ENCODE measurements at places on chromosomes 13 and 19.

DNA sequence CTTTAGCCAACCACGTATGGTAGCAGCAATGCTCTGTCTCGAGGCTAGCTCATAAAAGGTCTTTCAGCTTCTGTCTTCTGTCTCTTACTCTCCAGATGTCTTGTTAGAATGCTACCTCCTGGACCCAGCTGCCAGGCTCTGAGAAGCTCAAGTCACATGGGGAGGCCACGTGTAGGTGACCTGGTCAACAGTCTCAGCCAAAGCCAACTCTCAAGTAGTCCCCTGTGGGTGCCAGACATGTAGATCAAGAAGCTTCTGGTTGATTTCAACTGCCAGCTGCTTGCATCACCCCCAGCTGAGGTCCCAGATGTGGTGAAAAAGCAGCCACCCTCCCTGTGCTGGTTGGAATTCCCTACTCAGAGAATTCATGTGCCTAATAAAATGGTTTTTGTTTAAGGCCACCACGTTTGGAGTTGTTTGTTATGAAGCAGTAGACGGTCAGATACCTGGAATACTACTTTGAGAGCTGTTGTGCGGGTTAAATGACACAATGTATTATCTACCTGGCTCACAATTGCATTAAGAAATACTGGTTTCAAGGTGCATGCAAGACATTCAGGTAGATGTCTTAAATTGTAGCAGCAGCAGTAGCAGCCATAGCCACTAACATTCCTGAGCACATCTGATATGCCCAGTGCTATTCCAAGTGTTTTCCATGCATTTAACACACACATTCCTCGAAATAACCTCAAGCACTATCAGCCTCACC, 131.0 kb upstream of the RFC3 start:
- DNase-seq, result no peak

- DNase-seq, result peak; percentile 54
These were observed at the start of the genes PRDX2 and THSD8 for GRCh38 chr19:12801466-12802266. TSS of gene PRDX2 (minus strand) at chr19:12801800. CDS start at chr19:12801261, 539 bp downstream. TSS of gene THSD8 (plus strand) at chr19:12802069. CDS start at chr19:12802072, 3 bp downstream.

DNA sequence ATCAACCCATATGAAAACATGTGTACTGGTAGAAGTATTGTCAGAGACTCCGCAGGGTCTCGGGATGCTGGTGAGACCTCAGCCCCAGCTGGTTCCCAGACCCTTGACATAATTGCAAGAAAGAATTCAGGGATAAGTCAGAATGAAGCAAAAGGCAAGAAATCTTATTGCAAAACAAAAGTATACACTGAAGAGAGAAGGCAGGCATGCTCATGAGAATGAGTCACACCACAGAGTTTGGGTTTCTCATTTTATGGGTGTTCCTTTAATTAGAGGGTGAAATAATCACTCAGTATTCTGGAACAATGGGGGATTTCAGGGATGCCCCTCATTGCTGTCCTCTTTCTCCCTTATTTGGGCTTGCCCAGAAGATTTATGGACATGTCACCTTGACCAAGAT, 1423.8 kb upstream of the MIR17HG start:
- DNase-seq, result peak; percentile 4

GRCh38 chr13:114141261-114141996, 9.0 kb upstream of the RASA3 start:
- no peak for DNase-seq

- DNase-seq, result no peak
These were observed 31.1 kb downstream of the OPA3 start for GRCh38 chr19:45553464-45553863.

GRCh38 chr13:64958106-64958505, 2272.0 kb downstream of the PCDH9 start:
- DNase-seq, result no peak

GRCh38 chr19:6664916-6665315, 5.0 kb downstream of the TNFSF14 start:
- DNase-seq, result no peak

DNA sequence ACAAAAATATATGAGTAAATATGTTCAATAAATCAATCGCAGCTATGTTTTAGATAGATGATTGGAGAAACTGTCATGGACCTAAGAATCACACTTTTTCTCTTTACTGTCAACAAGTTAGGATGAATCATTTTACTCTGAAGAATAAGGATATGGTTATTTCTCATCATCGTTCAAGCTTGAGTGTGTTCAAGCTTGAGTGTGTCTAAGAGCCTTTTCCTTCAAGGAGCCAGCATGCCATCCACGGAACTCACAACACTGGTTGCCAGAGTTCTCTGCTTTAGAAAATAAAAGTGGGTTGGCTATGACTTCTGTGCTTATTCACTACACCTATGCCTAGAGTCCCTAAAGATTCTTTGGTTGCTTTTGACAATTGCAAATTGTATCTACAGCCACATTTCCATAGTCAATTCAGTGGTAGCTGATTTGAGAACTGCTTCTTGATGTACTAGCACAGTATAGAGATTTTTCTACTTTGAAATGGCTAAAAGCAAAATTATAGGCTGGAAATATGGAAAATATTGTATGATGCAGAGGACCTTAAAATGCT, 58.1 kb upstream of the SCEL start:
- DNase-seq, result no peak

GRCh38 chr19:7440188-7440975, 48.5 kb downstream of the PEX11G start:
- no peak for DNase-seq

GRCh38 chr19:31316201-31316951, 32.9 kb downstream of the TSHZ3 start:
- DNase-seq, result no peak

DNA sequence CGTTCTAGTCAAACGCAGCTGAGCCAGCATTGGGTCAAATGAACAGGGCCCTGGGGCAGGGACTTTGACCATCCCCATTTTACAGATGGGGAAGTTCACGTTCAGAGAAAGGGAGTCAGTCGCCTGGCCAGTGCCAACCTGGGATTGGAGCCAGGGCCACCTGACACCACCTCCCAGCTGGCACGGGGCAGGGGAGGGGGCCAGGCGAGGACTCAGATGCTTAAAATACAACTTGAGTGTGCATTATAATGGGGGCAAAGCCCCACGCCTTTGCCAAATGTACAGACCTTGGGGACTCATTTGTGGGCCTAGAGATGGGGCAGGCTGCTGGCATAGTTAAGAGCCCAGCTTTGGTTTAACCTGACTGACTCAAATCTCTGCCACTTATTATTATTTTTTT, 14.6 kb downstream of the PRR12 start:
- DNase-seq, result no peak

DNA sequence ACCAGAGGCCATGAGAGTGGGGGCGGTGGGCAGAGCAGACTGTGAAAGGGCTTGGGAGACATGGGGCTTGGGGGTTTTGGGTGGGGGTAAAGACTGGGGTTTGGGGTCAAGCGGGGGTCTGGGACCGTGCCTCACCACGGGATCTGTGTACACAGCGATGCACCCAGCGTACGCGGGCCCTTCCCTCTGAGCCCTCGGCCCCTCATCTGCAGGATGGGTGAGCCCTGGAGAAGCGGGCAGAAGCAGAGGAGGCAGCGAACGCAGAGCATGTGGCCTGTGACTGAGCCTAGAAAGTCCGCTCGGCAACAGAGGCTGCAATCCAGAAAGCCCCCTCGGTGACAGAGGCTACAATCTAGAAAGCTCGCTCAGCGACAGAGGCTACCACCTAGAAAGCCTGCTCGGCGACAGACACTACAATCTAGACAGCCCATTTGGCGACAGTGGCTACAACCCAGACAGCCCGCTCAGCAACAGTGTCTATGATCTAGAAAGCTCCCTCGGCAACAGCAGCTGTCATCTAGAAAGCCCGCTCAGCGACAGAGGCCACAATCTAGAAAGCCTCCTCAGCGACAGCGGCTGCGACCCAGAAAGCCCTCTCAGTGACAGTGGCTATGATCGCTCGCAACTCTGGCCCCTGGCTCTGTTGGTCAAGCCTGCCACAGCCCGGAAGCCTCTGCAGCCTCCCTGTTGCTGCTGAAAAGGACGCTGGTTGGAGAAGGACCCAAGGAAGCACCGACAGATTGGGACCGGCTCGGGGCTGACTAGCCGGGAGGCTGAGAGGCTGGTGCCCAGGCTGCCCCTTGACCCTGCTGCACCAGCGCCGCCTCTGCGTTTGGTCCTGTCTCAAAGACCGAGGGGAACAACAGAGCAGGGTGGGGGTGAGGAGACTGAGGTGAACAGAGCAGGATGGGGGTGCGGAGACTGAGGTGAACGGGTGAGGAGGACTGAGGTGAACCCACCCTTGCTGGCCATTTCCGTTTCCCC, 68.6 kb downstream of the SPACA7 start:
- DNase-seq, result no peak

GRCh38 chr19:2608602-2608922, 93.9 kb downstream of the GNG7 start:
- no peak for DNase-seq

DNA sequence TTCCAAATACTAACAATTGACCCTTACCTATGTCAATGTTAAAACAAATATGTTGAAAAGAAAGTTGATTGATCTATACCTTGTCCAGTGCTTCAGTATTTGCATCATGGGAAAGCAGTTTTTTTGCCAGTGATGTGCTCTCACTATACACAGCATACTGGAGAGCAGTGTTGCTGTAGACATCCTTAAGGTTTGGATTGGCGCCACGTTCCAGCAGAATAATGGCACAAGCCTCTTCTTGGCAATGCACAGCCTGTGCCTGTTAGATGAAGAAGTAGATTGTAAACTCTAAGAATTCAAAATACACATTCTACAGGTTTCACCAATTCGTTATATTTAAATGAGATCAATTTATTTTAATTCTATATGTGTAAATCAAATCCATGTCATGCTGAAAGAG, 43.9 kb upstream of the C1QTNF9B start:
- no peak for DNase-seq

DNA sequence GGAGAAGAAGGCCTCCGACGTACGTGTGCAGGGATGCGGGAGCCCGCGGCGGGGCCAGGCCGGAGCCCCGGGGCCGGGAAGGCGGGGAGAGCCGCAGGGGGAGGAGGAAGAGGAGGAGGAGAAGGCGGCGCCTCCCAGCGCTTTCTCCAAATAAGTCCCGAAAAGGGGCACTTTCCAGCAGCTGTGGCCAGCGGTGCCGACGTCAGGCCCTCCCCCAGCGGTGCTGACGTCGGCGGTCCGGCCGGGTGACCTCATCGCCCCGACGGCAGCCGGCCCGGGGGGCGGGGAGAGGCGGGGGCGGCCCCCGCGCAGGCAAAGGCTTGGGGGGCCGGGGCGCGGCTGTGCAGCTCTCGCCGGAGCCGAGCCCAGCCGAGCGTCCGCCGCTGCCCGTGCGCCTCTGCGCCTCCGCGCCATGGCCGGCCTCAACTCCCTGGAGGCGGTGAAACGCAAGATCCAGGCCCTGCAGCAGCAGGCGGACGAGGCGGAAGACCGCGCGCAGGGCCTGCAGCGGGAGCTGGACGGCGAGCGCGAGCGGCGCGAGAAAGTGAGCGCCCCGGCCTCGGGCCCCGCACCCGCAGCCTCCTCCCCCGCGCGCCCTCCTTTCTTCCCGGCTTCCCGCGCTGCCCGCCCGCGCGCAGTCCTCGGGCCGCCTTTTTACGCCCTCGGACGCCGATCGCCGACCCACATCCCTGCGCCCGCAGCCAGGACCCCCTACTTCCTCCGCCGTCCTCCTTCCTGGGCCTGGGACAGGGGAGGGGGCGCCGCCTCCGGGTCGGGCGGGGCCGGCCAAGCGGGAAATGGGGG, at the start of gene TPM4:
Gene TPM4 (plus strand): TSS at position 342 of the 804 bp plus-strand sequence. CDS start 71 bp downstream, at position 413.
- DNase-seq, result peak; percentile 99

DNA sequence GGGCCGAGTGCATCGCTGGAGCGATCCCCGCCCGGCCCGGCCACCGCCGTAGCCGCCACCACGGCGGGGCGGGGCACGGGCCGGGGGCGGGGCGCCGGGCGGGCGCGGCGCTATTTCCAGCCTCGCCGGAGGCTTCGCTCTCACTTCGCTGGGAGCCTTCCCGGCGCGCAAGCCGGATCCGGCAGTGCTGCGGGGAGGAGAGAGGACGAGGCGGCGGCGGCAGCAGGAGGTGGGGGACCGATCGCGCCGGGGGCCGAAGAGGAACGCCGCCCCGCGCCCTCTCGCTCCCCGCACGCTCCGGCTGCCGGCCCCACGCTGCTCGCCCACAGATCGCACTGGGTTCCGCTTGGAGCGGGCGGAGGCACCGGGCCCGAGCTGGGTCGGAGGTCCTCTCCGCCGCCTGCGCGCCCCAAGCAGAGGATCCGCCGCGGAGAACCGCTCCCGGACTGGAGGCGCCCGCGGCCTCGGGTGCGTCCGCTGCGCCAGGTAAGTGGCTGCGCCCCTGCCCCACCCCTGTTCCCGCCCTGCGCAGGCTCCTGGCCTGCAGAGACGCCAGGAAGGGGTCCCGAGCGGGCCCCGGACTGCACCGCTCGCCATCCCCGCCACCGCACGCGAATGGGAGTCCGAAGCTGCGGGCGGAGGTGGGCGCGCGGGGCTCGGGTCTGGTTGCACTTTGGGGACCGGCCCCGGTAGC, at the start of gene CHST8:
Gene CHST8 (plus strand): TSS at position 143 of the 694 bp plus-strand sequence. CDS start 67,309 bp downstream, outside the sequence.
- peak; percentile 28 for DNase-seq

DNA sequence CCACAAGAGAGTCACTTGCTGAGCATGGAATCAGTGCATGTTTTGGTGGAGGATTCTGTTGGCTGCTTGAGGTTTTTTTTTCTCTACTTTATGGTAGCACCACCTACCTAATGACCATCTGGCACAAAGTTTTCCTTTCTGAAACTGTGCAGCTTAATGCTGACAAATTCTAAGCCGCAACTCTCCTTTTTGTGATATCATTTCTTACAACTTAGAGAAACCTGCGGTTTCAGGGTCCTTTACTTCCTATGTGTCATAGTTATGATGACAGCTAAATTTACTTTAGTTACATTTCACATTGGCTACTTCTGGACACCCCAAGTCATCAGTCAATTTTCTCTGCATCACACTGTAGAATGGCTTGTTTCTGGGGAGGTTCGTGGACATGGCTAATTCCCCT, 115.4 kb upstream of the TMTC4 start:
- no peak for DNase-seq

GRCh38 chr19:12994701-12995595, at the start of gene NFIX:
TSS of gene NFIX (plus strand) at chr19:12995475. CDS start at chr19:12995838, 363 bp downstream.
- peak; percentile 81 for DNase-seq

DNA sequence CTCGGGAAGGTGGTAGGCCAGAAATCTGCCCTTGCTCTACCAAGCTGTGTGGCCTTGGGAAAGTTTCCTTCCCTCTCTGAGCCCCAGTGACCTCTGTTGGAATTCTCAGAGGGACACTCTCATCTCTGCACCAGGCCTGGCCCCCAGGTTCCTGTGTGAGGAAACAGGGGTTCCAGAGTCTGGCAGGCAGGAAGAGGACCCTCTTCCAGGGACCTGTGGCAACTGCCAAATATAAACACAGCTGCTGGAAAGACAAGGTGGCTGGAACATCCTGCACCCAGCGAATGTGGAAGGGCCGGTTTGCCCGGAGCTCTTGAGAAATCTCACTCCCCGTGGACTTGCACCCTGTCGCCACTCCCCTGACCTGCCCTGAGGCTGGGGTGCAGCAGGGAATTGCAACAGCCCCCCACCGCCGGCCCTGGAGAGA, 52.8 kb downstream of the GADD45B start:
- no peak for DNase-seq

GRCh38 chr19:13079542-13079986, 23.1 kb downstream of the LYL1 start:
- peak; percentile 84 for DNase-seq

Data from fibroblast of skin of scalp (primary cell).